ENCODE measurements at places on chromosomes 2 and 18.

DNA sequence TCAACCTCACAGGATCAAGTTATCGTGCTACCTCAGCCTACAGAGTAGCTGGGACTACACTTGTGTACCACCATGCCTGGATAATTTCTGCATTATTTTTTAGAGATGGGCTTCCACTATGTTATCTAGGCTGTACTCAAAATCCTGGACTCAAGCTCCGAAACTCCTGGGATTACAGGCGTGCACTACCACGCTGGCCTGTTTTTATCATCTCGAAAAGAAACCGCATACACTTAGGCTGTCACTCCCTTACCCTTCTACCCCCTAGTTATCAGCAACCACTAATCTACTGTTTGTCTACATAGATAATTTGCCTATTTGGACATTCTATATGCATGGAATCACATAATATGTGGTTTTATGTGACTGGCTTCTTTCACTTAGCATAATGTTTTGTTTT, 8.5 kb upstream of the PUM2 start:
- no peak for DNase-seq

- DNase-seq: peak; percentile 49
Measured at GRCh38 chr2:230319211-230319862, 7.7 kb upstream of the SP140L start.

- DNase-seq: no peak
Measured at GRCh38 chr2:183349091-183349490, 224.8 kb downstream of the NUP35 start.

GRCh38 chr2:96485751-96486651, 19.2 kb downstream of the NEURL3 start:
- peak; percentile 77 for DNase-seq

DNA sequence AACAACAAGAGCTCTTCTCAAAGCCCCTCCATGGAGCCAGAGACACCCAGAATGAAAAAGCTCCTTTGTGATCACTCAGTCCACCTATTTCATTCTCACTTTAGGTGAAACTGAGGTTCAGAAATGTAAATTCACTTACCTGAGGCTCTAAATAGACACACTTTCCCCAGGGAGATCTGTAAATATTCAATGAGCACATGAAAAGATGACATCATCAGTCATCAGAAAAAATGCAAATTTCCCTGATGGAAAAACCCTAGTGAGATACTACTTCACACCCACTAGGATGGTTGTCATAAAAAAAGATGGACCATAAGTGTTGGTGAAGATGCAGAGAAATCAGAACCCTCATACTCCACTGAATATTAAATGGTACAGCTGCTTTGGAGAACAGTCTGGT, 339.2 kb downstream of the EN1 start:
- DNase-seq: no peak

DNA sequence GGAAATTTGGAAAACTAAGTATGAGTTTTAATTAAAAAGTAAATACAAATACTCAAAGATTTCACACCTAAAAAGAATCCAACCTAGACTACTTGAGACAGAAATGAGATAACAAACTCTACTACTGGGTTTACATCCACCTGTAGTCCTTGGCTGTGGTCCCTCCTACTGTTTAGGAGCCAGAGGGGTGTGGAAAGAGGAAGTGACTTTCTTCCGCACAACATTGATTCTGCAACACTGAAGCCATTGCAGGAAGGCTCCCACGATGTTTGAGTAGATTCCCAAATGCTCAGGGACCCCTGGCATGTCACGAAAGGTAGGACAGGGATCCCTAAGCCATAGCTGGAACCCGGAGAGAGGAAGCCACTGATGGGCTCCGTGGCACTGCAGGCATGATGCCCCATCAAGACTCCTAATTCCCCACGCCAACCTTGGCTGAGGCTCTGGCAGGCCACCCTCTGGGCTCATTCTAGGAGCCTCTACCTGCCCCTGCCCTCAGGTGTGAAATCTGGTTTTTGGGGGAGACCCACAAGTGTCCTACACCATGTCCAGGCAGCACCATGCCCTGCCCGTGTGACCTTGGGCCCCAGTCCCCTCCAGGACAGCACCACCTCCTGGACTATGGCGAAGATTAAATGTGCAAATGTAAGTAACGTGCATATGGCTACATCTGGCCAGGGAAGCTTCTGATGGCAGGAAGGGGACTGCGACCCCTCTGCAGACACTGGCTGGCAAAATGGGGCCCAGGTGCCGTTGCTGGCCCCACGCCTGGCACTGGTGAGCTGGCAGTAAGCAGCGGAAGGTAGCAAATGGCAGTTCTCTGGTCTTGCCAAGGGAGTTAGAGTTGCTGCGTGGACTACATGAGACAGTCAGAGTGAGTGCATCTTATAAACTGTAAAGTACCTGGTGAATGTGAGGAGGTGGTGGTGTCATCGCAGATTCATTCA, 38.2 kb upstream of the MAL start:
- no peak for DNase-seq

DNA sequence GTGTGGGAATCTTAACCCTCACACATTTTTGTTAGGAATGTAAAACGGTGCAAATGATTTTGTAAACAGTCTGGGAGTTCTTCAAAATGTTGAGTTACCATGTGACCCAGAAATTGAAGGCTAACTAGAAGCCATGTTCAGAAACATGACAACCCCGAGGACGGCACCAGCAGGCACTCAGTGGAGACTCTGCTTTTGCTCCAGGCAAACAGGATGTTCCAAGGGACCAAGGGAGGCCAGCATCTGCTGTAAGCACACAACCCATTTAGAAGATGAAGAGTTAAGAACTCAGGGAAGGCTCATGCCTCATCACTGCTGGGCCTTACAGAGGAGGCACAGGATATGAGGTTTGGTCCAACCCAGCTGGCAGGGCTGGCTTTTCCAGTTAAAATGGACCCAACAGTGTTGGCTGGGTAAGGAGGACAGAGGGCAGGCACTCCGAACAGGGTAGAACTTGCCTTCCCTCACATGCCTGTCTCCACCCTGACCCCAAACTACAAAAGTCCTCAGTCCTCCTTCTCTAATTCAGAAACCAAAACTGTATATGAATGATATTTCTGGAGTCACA, 23.6 kb downstream of the PARD6G start:
- DNase-seq: no peak

DNA sequence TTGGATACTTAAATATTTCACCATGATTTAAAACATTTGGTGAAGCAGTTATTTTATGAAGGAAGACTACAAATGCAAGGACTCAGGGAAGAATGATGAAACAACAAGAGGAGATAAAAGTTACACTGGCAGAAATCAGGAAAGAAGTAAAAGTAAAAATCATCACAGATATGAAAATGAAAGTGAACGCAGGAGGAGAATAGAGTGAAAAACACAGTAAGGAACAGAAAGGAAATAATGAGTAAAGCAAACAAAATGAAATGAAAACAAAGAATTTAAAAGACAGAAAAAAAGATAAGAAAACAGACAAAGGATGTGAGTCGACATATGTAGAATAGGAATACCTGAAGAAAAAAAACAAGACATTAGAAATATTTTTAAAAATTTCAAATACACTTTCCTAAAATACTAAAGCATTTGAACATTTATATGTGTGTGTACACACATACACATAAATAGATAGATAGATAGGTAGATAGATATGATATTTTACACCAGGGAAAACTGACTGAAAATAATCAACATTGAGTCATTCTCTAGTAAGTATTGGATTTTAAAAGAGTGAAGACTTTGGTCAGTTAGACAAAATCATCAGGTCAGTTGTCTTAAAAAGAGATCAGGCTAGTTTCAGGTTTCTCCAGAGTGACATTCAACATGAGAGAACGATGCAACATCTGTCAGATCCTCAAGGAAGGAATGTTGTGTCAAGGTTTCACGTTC, 12.1 kb upstream of the KDSR start:
- no peak for DNase-seq

DNA sequence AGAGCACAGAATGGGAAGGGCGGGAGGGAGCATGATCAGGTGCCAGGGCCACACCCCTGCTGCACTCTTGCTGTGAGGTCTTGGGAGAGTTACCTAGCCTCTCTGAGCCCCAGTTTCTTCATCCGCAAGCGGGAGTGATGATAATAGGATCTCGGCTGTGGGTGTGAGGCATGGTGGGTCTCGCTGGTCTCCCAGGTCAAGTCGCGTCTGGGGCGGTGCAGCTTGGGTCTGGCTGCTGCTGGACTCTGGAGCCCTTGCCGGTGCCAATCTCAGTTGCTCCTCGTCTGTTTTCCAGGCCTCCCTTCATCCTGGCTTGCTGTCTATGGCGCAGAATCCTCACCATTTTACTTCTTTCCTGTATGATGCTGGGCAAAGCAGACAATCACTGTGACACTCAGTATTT, 130.3 kb upstream of the RAB12 start:
- no peak for DNase-seq

DNA sequence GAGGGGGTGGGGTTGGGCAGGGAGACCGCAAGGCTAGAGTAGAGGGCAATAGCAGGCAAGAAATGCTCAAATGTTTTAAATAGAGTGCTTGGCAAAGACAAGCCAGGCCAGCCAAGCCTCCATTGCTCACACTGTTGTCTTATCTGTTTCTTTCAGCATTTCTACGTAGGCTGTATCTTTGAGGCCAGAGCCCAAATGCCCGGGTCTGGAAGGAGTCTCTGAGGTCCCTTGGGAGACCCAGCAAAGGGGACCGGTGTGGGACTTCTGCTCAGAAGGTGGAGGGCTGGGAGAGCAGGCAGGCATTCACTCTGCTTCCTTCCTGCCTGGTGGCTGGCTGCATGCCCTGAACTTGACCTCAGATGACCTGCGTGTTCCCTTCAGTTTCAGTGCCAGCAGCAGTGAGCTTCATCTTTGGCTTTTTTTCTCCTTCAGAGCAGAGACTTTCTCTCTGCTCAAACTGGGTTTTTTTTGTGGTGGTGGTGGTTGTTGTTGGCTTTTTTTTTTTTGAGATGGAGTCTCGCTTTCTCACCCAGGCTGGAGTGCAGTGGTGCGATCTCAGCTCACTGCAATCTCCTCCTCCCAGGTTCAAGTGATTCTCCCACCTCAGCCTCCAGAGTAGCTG, 13.7 kb upstream of the TET3 start:
- DNase-seq: no peak

DNA sequence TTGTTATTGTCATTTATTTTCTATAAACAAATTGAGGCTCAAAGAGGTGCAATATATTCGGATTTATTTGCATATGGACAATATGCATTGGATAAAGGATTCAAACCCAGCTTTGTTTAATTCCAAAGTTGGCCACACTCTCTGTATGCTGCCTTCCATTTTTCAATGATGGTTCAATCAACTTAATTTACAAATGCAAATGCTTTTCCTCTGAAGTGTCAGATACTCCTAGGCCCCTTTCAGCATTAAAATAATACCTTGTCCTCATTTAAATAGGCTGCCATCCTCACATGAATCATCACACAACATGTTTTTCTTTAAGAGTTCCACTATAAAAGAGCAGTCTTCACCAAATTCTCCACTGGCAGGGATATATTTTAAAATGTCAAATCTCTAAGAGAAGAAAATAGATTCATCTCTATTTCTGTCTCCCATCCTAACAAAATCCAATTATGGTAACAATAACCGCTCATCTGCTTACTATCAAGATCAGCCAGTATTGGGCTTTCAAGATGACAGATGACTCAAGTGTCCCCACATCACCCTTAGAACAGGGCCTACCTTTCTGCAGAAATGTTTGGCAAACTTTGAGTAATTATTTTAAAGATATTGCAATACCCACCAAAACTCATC, 114.8 kb downstream of the SCG2 start:
- no peak for DNase-seq

DNA sequence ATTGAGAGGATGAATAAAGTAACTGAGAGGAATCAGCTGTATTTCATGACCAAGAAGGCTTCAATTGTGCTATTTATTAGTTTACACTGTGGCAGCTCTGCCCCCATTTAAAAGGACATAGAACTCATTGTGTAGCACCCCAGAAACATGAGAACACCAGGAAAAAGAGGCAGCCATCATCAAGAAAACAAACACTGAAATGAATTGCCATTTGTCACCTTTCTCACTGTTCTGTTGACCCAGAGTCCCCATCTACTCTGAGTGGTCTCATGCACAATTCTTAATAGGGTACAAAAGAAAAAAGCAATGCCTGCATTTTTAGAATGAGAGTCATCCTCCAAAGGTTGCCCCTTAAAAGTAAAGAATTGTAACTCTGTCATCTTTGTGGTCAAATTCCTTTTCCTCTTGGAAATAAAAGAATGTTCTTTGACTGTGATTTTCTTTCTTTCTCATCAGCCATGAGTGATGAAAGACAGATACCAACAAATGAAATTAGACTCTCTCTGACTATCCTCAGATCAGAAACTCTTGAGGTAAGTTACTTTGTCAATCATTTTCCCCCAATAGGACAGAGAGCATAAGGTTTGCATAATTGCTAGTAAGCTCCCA, 1941.9 kb upstream of the PIK3C3 start:
- DNase-seq: no peak

GRCh38 chr2:192254444-192254843, 59.7 kb upstream of the TMEFF2 start:
- no peak for DNase-seq

GRCh38 chr2:84486441-84487115, 27.5 kb upstream of the SUCLG1 start:
- no peak for DNase-seq

- DNase-seq: no peak
Measured at GRCh38 chr2:174561283-174561971, 36.2 kb downstream of the WIPF1 start.

DNA sequence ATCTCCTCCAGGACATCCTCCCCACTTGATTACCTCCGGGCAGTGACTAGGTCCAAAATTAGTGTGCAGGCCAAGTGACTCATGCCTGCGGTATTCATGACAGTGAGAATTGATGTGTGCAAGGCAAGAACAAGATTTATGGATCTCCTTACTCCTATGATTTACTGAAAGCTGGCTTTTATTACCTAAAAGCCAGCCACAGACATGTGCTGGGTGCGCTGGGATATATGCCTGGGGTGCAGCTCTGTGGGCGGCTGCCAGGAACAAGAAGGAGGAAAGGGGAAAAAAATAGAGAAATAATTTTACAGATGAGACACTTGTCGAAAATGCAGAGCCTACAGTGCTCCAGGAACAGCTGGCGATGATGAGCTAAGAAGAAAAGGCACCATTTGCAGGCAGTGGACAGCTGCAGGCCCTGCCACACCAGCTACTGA, 359.3 kb downstream of the CMPK2 start:
- DNase-seq: no peak

DNA sequence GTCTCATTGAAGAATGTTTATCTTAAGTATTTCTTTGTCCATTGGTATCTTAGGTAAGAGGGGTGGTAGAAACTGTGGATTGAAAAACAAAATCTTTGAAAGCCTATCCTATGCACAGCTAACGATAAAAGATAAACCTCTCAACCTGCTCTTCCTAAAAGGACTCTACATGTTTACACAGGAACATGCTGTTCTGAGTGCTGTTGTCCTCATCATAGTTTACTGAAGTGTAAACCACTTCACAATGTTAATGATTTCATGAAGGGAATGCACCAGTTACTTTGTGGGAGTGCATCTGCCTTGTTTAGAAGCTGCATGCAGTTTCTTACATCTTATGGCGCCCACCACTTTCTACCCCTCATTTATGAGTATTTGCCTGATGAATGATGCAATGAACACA, 1.2 kb downstream of the ACMSD start:
- DNase-seq: no peak

DNA sequence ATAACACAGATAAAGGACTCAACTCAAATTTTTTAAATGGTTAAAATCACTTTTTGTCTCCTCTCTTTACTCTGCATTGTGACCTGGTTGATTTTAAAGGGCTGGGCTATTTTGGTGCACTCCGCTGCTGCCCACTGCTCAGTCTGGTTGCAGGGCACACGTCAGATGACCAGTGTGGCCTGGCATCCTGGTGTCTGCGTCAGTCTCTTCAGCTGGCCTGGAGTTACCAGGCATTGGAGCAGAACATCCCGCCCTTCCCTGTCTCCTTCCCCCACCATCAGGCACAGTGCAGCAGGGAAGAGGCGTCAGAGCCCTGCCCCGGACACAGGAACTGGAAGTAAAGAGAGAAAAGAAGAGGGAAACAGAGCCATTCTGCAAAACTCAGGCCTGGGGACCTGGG, 8.9 kb downstream of the C1QL2 start:
- DNase-seq: no peak

Data from activated T-cell treated with anti-CD3 and anti-CD28 coated beads, Interleukin-2, amount 50 U/mL, for 4 hours (primary cell).